ENCODE measurements at places on chromosomes 16 and 17.

DNA sequence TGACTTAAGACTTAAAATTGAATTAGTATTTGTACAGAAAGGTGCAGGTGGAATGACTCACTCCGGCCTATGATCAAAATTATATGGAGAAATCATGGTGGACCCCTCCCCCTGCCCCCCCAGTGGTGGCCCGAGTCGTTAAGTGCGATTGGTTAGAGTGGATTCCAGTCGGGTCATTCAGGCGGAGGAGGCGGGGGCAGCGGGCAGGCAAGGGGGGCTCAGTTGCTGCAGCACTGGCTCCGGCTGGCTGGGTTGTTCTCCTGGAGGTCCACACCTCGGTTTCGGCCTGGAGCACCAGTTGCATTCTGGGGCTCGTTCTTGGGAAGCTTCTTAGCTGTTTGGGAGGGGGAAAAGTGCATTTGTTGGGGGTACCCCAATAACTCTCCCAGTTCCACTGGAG lies 3.0 kb downstream of the HSPB9 start:
- DNase-seq, result no peak
- peaks cover 18% of the 10 kb centered on the region for H3K4me1 ChIP-seq
- no peaks in the 10 kb centered on the region for H3K27me3 ChIP-seq

GRCh38 chr17:36599546-36600250 lies 1.7 kb upstream of the MRM1 start:
- H3K36me3 ChIP-seq, result no peaks in the 10 kb centered on the region
- no peak for DNase-seq
- H3K27me3 ChIP-seq, result no peaks in the 10 kb centered on the region
- H3K27ac ChIP-seq, result no peak overlapping the region

GRCh38 chr16:67661101-67661761 lies 471 bp downstream of the PARD6A start:
- H3K27ac ChIP-seq, result no peak overlapping the region
- H3K36me3 ChIP-seq, result peaks cover 6% of the 10 kb centered on the region
- H3K27me3 ChIP-seq, result no peaks in the 10 kb centered on the region
- peak; percentile 61 for DNase-seq

DNA sequence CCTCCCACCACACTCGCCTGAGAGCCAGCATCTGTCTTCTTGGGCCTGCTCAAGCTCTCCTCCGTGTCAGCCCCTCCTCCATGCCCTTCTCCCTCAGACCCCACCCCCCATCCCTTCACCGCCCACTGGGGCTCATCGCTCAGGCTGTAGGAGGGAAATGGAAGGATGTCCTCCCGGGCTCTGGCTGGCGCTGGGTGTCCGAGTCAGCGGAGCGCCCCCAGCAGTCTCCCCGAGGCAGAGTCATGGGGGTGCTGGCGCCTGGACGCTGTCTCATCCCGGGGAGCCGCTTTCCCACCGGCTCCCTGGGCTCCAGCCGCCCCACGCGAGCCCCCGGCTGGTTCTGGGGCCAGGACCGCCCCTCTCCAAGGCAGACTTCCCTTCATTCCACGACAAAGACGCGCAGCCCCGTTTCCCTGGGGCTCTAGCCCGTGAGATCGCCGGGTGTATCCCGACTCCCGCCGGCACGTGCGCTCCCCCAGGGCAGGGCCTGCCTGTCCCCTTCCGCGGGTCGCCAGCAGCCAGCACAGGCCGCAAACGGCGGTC lies 428 bp upstream of the ANTKMT start:
- H3K4me3 ChIP-seq, result peak overlapping the region; percentile 56
- peak; percentile 45 for DNase-seq
- no peaks in the 10 kb centered on the region for H3K36me3 ChIP-seq
- peak overlapping the region; percentile 19 for H3K27ac ChIP-seq
- peaks cover 19% of the 10 kb centered on the region for H3K4me1 ChIP-seq

DNA sequence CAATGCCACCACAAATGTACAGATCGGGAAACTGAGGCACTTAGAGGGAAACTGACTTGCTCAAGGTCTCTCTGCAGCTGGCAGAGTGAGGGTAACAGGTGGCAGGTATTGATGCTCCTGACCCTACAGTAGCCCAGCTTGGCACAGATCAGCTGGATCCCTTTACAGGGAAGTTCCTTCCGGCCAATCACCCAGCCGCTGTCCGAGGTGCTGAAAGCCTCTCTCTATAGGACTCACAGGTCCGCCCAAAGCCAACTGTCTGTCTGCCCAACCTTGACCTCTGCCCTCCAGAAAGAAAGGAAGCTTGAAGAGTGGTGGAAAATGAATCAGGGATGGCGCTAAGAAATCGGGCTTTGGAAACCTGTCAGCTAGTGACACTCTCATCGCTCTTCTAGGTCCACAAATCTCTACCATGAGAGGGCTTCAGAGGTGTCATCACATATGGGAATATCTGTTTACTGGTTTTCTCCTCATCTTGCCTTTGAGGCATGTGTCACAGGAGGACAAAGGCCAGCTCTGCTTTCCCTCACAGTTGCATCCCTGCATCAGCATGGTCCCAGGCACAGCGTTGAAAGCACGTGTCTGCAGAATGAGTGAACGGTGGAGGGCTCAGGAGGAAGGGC lies 246.2 kb downstream of the KATNIP start:
- no peaks in the 10 kb centered on the region for H3K36me3 ChIP-seq
- H3K27me3 ChIP-seq, result no peaks in the 10 kb centered on the region
- no peak overlapping the region for H3K4me3 ChIP-seq
- H3K27ac ChIP-seq, result no peak overlapping the region

GRCh38 chr17:16352667-16353316 lies 477 bp downstream of the CENPV start:
- DNase-seq, result peak; percentile 54
- no peaks in the 10 kb centered on the region for H3K36me3 ChIP-seq
- no peaks in the 10 kb centered on the region for H3K27me3 ChIP-seq
- peak overlapping the region; percentile 2 for H3K27ac ChIP-seq

DNA sequence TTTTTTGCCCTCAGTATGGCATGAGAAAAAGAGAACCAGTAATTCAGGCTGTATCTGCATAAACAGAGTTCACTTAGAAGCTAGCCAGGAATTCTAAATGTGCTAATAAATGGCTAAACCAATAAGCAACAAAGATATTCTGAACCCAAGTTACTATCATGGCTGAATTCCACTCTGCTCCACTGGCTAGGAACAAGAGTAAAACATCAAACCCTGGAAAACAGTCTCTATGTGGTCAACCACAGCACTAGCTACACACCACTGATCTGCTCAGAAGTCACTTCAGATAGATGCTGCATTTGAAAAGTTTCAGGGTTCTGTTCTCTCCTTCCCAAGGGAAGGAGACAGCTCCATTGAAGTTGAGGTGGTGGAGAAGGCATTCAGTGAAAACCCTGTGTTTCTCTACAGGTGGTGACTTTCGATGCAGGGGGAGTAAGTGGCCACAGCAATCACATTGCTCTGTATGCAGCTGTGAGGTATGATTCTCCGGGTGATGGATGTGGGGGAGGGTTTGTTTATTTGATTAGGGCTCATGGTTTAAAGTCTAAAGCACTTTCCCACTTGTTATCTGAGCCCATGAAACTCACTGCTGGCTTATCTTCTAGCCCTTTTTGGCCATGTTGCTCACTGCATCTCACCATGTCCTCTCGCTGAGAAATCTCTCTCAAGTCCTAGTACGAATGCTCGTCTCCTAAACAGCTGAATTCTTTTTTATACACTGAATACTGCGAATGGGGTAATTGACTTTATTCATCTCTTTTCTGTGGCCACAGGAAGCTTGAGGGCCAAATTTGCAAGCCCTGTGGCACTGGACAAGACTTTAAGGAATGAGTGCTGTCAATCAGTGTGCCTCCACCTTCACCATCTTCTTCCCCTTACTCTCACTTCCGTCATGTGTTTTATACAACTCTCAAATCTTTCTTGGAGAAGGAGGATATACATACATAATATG lies 39.9 kb downstream of the CENPV start:
- no peaks in the 10 kb centered on the region for H3K4me1 ChIP-seq
- no peak for DNase-seq
- no peak overlapping the region for H3K27ac ChIP-seq
- H3K4me3 ChIP-seq, result no peak overlapping the region

GRCh38 chr16:57372372-57373116 lies at the start of gene CX3CL1:
Gene CX3CL1, plus strand, starts transcription at chr16:57372490. Its CDS starts 79 bp downstream, at chr16:57372569.
- peaks cover 4% of the 10 kb centered on the region for H3K4me1 ChIP-seq
- peak; percentile 55 for DNase-seq
- H3K4me3 ChIP-seq, result no peak within 1 kb of the TSS
- no peaks in the 10 kb centered on the region for H3K36me3 ChIP-seq

DNA sequence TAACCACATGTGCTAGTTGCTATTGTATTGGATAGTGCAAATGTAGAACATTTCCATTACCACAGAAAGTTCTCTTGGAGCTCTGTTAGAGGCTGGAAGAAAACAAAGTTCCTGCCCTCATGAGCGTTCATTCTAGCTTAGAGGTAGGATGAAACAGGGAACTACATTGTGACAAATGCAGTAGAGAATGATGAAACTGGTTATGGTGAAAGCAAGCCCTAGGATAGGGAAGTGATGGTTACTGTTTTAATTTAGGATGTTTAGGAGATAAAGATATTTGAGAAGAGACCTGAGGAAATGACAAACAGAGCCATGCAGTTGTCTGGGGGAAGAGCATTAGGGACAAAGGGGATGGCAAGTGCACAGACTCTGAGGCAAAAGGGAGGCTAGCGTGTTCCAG lies 50.7 kb downstream of the AATF start:
- no peak overlapping the region for H3K4me3 ChIP-seq
- H3K4me1 ChIP-seq, result no peaks in the 10 kb centered on the region
- H3K27ac ChIP-seq, result no peak overlapping the region
- no peak for DNase-seq

GRCh38 chr17:19263641-19264051 lies 26.5 kb downstream of the EPN2 start:
- no peaks in the 10 kb centered on the region for H3K36me3 ChIP-seq
- DNase-seq, result peak; percentile 91
- H3K27me3 ChIP-seq, result no peaks in the 10 kb centered on the region
- H3K27ac ChIP-seq, result peak overlapping the region; percentile 80
- peaks cover 32% of the 10 kb centered on the region for H3K4me1 ChIP-seq
- no peak overlapping the region for H3K4me3 ChIP-seq

DNA sequence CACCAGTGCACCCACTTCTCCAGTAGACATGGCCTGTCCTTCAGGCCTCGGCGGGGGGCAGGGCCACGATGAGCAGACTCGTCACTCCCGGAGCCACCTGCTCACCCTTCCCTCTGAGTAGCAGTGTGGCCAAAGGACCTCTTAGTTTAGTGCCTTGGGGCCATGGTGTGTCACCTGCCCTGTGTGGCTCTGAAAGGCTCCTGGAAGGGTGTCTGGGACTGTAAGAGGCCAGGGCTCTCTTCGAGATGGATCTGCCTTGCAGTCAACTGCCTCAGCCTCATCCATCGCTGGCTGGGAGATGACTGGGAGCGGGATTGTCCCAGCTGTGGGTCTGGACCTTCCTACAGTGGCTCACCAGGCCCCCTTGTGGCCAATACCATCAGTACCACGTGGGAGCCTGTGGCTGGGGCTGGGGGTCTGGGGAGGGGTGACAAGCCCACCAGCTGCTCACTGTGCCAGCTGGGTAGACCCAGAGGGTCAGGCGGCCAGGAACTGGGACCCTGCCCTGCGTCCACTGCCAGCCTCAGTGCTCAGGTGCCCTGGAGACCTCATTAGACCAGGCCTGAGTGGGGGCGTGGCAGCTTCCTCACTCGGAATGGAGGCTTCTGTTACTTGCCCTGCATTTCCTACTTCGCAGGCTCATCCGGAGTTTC lies 133.4 kb downstream of the OR1D5 start:
- H3K36me3 ChIP-seq, result no peaks in the 10 kb centered on the region
- H3K27me3 ChIP-seq, result peaks cover 4% of the 10 kb centered on the region
- DNase-seq, result peak; percentile 17
- H3K4me1 ChIP-seq, result no peaks in the 10 kb centered on the region

GRCh38 chr16:72989579-72990551 lies 58.1 kb downstream of the ZFHX3 start:
- no peaks in the 10 kb centered on the region for H3K27me3 ChIP-seq
- H3K4me3 ChIP-seq, result no peak overlapping the region
- peaks cover 12% of the 10 kb centered on the region for H3K4me1 ChIP-seq
- H3K27ac ChIP-seq, result peak overlapping the region; percentile 26
- H3K36me3 ChIP-seq, result no peaks in the 10 kb centered on the region

- DNase-seq, result no peak
- H3K27ac ChIP-seq, result no peak overlapping the region
- no peak overlapping the region for H3K4me3 ChIP-seq
- peaks cover 14% of the 10 kb centered on the region for H3K4me1 ChIP-seq
- no peaks in the 10 kb centered on the region for H3K27me3 ChIP-seq
These were observed 171.8 kb downstream of the WSCD1 start for GRCh38 chr17:6241996-6242395.

DNA sequence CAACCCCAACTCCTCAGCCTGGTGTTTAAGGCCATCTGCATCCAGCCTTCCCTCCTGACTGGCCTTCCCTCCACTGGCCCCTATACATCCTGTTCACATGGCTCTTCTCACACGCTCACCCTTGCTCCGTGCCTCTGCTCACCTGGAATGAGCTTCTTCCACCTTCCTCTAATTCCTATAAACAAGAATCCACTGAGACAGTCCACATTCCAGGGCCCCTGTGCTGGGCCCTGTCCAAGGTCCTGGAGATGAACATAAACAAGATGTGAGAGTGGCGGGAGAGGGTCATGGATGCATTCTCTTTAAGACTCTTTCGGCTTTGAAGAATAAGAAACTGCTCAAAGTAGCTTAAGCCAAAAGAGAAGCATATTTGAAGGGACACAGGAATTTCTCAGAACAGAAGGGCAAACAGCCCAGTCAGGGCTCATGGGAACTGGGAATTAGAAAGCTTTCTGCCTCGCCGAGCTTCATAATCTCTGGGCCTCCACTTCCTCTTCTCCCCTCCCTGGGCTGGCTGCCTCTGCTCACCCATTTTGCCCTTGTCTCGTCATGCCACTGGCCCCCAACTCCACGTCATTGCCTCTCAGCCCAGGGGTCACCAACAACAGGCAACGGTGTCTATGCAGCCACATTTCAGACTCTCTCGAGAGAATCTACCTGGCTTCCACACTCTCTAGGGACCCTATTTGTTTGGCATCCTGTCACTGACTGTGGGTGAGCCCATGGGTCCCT lies 13.5 kb downstream of the SPPL2C start:
- H3K36me3 ChIP-seq, result no peaks in the 10 kb centered on the region
- H3K4me3 ChIP-seq, result no peak overlapping the region
- no peaks in the 10 kb centered on the region for H3K4me1 ChIP-seq
- no peaks in the 10 kb centered on the region for H3K27me3 ChIP-seq

GRCh38 chr16:86080131-86080875 lies 181.3 kb downstream of the IRF8 start:
- no peaks in the 10 kb centered on the region for H3K4me1 ChIP-seq
- DNase-seq, result no peak

- peaks cover 21% of the 10 kb centered on the region for H3K27me3 ChIP-seq
- no peak within 1 kb of the TSS for H3K4me3 ChIP-seq
- no peaks in the 10 kb centered on the region for H3K36me3 ChIP-seq
- DNase-seq, result no peak
These were observed at the start of gene TMEM235 for GRCh38 chr17:78230996-78231935. Gene TMEM235, plus strand, starts transcription at chr17:78231631. Its CDS starts 393 bp downstream, at chr17:78232024.

GRCh38 chr16:53755026-53755910 lies 51.3 kb downstream of the FTO start:
- no peaks in the 10 kb centered on the region for H3K27me3 ChIP-seq
- no peaks in the 10 kb centered on the region for H3K36me3 ChIP-seq
- H3K4me3 ChIP-seq, result no peak overlapping the region
- no peak overlapping the region for H3K27ac ChIP-seq
- H3K4me1 ChIP-seq, result no peaks in the 10 kb centered on the region
- no peak for DNase-seq

All from endothelial cell of umbilical vein (primary cell).